GM10248 (cell line): ENCODE measurements at places on chromosomes 12 and 14.
A peak's percentile ranks its signal among the peaks of the same experiment; 100 is the strongest.

DNA sequence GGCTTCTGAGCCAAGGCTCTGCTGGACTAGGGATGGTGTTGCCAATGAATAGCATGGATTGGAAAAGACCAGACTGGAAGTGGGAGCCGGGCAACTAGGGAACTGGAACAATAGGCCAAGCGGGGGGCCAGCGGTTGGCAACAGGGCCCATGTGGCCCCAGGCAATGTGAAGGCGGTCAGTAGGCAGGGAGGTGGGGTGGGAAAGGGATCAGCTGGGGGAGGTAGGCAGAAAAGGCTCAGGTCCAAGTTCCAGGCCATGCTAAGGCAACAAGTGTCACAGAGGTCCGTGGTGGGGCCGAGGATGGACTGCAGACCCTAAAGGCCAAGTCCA lies 14.9 kb upstream of the MLXIP start:
- DNase-seq: no peak

DNA sequence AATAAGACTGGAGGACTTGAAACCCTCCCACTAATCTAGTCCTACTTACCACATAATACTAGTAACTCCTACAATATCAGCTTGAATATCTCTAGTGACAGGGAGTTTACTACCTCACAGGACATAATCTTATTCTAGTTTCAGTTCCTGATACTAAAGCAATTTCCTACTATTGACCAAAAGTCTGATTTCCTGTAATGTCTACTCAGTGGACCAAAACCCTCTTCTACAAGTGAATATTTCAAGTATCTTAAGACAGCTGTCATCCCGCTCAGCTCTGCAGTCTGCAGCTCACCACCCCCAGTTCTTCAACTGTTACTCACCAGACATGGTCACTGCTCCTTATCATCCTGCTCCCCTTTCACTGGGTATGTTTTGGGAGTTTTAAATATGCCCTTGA lies 70.8 kb upstream of the TMCC3 start:
- peak; percentile 64 for DNase-seq

- peak; percentile 82 for DNase-seq
Observed at GRCh38 chr12:57214398-57214781, 2.2 kb upstream of the NXPH4 start.

DNA sequence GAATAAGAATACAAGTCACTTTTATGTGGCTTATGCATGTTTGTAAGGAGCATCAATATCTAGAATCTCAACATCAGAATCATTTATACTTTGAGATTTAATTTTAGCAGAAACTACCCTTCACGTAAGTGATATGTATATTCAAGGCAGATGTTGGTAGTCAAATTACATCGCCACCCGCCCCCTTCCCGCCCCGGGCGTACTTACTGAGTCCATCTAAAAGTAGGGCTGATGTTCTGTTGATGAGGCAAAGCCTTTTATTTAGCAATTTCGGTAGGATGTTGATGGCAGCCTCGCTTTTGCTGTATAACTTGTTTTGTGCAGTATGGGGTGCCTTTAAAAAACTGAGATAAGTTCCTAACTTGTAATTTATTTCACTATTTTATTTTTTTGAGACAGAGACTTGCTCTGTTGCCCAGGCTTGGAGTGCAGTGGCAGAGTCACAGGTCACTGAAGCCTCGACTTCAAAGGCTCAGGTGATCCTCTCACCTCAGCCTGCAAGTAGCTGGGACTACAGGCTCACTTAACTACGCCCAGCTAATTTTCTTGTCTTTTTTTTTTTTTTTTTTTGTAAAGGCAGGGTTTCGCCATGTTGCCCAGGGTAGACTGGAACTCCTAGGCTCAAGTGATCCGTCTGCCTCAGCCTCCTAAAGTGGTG lies 30.8 kb downstream of the KTN1 start:
- no peak for DNase-seq

GRCh38 chr14:87899228-87899627 lies 93.8 kb downstream of the GALC start:
- DNase-seq: no peak

DNA sequence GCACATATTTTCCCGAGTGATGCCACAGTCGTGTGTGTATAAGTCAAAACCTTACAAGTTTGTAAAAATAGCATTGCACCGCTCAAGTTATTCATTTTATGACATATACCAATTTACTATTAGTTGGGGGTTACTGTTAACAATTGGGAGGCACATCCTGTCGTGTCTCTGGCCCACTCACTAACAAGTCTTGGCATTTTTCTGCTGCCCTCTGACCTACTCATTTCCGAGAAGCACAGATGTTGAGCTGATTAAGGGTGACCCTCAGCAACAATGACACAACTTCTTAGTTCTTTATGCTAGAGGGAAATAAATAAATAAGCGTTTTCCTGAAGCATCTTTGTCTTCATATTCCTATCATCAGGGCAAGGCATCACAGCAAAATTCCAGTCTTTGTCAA lies 6.8 kb upstream of the ATG14 start:
- DNase-seq: no peak

- no peak for DNase-seq
Observed at GRCh38 chr12:15601210-15601800, 187.9 kb downstream of the EPS8 start.

DNA sequence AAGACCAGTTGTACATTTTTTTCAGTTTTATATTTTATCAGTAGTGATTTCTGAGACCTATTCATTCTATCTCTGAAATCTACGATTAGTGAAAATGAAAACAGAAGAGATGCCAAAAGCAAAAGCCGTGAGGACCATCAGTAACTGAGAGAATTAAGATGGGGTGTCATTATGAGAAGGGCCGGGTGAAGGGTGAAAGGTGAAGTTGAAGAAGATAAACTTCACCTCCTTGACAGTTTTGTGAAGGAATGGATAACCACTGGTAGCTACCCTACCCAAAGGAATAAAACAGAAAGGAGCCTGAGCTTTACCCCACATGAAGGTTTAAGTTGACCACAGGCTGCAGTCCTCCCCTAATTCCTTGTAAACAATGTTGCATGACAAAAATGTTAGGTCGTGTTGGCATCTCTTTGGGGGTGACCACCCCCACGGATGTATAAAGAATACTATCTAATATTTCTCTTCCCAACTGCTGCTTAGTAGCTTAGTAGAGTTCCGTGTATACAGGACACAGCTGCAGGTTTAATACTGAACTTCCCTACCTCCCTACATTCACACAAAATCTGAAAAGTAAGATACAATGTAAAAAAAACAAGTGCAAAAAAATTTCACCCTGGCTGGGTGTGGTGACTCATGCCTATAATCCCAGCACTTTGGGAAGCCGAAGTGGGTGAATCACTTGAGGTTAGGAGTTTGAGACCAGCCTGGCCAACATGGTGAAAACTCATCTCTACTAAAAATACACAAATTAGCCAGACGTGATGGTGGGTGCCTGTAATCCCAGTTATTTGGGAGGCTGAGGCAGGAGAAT lies 23.9 kb downstream of the GPR19 start:
- no peak for DNase-seq

DNA sequence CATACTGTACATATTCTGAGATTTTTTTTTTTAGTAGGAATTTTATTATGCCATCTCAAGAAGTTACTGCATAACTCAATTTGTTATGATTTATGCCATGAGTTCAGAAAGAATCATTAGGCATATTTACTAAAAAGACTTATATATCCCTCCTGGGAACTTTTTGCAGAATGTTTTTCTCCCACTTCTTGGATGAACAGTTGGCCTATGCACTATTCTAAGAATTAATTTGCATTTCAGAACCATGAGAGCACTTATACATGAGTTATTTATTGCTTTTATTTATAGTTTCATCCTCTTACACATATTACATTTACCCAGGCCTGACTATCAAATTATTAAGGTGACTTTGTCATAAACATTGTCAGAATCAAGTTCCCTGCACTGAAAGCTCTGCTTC lies 6.3 kb upstream of the LRIG3 start:
- DNase-seq: no peak

DNA sequence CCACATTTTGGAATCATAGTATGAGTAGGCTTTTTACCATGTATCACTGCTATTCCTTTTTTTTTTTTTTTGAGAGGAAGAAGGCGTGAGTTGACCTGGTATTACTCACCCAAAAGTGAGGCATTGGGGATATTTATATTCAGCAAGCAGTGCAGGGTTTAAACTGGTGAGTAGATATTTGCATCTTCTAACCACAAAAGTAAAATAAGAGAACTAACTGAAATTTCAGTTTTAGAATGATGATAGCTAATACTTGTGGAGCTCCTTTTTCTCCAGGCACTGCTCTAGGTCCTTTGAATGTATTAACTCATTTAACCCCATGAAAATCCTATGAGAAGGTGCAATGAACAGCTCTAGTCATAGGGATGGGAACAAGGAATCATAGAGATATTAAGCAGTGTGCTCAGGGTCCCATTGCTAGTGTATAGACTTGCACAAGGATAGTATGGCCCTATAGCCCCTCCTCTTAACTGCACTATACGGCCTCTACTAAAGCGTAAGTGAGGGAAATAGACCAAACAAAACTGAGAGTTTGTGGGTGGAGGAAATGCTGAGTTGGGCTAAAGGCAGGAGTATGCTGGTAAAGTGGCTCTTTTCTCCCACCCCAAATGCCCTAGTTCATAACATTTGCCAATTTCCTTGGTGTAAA lies 104.3 kb upstream of the MAX start:
- peak; percentile 65 for DNase-seq

DNA sequence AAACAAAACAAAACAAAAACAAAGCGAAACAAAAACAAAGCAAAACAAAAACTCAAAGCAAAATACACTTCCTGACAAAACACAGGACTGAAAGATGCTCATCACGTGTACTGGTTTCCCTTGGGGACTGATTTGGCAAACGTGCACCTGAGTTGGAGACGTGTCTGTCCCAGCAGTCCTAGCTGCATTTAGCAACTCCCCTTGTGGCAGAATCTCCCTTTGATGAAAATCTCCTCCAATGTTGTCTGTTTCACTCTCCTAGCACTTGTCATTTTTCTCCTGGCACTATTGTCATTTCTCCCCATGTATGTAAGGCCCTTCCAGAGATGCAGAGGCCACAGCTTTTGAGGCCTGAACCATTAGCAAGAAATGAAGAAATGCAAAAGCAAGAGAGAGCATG lies 6.8 kb upstream of the SLC24A4 start:
- no peak for DNase-seq

GRCh38 chr12:130194154-130194553 lies 31.9 kb downstream of the FZD10 start:
- no peak for DNase-seq

GRCh38 chr14:29454026-29454693 lies 473.5 kb downstream of the PRKD1 start:
- no peak for DNase-seq

GRCh38 chr14:21867541-21867940 lies 193.9 kb upstream of the OR4E1 start:
- no peak for DNase-seq

DNA sequence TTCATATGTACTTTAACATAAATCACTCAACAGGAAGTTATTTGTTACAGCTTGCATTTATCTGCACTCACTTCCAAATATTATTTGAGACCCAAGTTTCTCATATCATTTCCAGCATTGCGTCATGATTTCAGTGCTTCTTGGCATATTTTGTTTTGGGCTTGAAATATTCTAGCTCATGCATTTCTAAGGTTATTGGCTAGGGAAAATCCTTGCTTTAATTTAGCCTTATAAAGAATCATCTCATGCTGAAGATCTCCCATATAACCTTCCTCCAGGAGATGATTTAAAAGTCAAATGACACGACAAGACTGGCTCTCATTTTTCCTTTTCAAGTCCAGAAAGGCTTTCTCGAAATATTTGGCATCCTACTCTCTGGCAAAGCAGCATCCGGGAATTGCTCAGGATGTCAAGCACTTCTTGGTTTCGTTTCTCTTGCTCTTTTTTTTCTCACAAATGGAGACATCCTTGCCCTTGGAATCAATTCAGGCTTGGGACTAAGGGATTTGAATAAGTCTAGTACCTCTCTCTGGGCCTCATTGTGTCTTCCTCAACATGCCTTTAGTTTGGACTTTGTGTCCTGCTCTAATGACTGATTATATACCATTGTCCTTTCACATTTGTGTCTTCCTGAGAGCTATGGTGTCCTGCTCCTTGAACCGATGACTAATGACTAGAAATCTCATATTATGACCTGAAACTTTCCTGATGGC lies 295.0 kb downstream of the RMST start:
- no peak for DNase-seq

- no peak for DNase-seq
Observed at GRCh38 chr12:44531320-44531971, 344.7 kb downstream of the NELL2 start.

GRCh38 chr14:88243946-88244345 lies 79.1 kb downstream of the KCNK10 start:
- no peak for DNase-seq

- DNase-seq: no peak
Observed at GRCh38 chr12:4540638-4541037, 1.9 kb downstream of the RAD51AP1 start.

DNA sequence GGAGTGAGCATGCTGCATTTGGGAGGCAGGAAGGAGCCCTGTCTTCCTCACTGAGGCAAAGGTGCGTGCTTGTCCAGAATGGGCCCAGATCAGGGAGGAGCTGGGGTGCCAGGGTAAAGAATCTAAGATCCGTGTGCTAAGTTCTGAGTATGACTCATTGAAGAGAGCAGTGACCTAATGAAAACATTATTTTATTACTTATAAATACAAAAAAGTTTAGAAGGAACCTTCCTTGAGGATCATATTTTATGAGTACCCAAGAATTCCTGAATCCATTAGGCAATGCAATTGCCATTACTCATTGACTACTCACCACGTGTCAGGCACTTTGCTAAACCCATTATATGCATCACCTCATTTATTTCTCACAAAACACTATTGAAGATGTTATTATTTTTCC lies 264.7 kb downstream of the EGLN3 start:
- no peak for DNase-seq

GRCh38 chr12:28937196-28937595 lies 211.9 kb upstream of the FAR2 start:
- no peak for DNase-seq

GRCh38 chr12:83945871-83946270 lies 966.7 kb downstream of the SLC6A15 start:
- no peak for DNase-seq

GRCh38 chr12:130828895-130829294 lies 10.2 kb downstream of the STX2 start:
- no peak for DNase-seq

GRCh38 chr14:90509403-90509802 lies 112.6 kb downstream of the CALM1 start:
- DNase-seq: no peak

DNA sequence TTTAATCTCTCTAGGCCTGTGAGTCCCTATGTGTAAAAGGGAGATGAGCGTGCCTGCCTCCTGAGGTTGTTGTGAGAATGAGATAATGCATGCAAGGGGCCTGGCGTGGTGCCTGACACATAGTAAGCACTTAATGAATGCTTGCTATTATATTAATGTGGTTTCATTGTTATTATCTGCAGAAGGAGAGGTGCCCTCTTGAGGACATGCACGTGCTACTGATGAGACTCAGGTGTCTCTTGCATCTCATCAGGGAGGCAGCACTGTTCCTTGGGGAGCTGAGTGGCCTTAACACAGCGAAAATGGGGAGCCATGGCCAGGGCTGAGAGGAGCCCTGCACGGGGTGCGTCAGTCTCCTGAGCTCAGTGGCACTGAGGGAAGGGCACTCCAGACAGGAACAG lies 29.9 kb upstream of the BCDIN3D start:
- no peak for DNase-seq

GRCh38 chr12:119448611-119449131 lies 114.1 kb downstream of the CCDC60 start:
- DNase-seq: no peak
